ENCODE measurements at places on chromosomes 1 and 21. TPM values are rescaled to one million over a fixed set of nuclear protein-coding genes. Genes with fewer than 3 reads are reported as not detected.

The CFAP74 gene
- not detected for total RNA-seq

The HENMT1 gene
- total RNA-seq: 3.7 TPM

The TCEA3 gene
- 2.5 TPM for total RNA-seq

The VAV3 gene
- total RNA-seq: not detected

The VASH2 gene
- total RNA-seq: 3.5 TPM

The FBLIM1 gene
- 114 TPM for total RNA-seq

The RXRG gene
- under 0.01 TPM for total RNA-seq

The S100A1 gene
- total RNA-seq: not detected

The SH3BGR gene
- 4.3 TPM for total RNA-seq

The TM2D1 gene
- 38.9 TPM for total RNA-seq

The ZNF695 gene
- total RNA-seq: 2.0 TPM
